ENCODE measurements at places on chromosomes 3 and 15. TPM values are rescaled to one million over a fixed set of nuclear protein-coding genes. Genes with fewer than 3 reads are reported as not detected.

Gene STRA6
- 0.16 TPM for total RNA-seq

Gene BUB1B
- 5.0 TPM for total RNA-seq

Gene OR5H6
- total RNA-seq: not detected

Gene BNIP2
- total RNA-seq: 90.5 TPM

Gene MORC1
- not detected for total RNA-seq

Gene SPG11
- 96.3 TPM for total RNA-seq

Gene MAP2K1
- 57.7 TPM for total RNA-seq

DNA sequence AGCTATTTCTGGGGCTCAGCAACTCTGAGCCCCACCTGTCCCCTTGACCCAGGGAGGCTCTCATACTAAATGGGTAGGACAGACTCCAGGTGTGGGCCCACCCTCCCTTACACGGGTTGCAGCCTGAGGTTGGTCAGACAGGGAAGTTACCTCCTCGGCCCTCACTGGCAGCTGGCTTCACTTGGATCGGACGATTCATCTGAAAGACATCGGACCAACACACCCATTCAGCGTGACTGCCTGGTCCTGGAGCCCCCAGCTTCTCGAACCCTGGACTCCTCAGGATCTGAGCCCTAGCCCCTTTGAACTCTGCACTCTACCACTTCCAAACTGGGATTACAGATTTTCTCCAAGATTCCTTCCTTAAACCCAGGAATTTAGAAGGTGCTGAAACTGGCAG lies 15.4 kb downstream of the CELF6 start:
- no peak for DNase-seq

GRCh38 chr15:69610277-69610676 lies 157.7 kb downstream of the RPLP1 start:
- no peak for DNase-seq

DNA sequence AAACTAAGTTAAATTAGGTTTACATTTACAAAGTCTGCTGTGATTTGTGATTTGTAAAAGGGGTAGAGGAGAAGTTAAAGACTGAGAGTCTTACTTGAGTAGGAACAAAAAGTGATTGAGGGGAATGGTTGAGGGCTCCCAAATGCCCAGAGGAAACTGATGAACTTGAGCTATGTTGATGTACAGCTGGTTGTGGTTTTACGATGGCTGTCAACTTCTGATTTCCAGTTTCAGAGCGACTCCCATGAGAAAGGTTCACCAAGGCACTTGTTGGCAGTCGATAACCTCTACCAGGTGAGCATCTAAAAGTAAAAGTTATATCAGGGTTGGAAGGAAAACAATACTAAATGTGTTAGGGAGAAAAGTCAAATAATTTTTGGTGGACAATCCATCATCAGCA lies 91.0 kb downstream of the XRN1 start:
- DNase-seq: no peak

DNA sequence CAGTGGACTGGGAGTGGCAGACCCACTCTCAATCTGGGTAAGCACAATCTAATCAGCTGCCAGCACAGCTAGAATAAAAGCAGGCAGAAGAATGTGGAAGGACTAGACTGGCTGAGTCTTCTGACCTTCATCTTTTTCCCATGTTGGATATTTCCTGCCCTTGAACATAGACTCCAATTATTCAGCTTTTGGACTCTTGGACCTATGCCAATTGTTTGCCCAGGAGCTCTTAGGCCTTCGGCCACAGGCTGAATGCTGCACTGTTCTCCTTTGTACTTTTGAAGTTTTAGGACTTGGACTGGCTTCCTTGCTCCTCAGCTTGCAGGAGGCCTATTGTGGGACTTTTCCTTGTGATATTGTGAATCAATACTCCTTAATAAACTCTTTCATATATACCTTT lies 477.7 kb upstream of the ZNF385D start:
- DNase-seq: no peak

GRCh38 chr15:80404057-80404760 lies at the start of gene ARNT2:
Gene ARNT2 (plus strand): TSS chr15:80404382. CDS start chr15:80404516, 134 bp downstream.
- peak; percentile 80 for DNase-seq

- DNase-seq: no peak
Measured at GRCh38 chr3:174440253-174440701, 418.9 kb upstream of the NAALADL2 start.

GRCh38 chr3:45258317-45258716 lies 32.2 kb upstream of the TMEM158 start:
- no peak for DNase-seq

- no peak for DNase-seq
Measured at GRCh38 chr15:95864467-95864886, 466.0 kb upstream of the NR2F2 start.

DNA sequence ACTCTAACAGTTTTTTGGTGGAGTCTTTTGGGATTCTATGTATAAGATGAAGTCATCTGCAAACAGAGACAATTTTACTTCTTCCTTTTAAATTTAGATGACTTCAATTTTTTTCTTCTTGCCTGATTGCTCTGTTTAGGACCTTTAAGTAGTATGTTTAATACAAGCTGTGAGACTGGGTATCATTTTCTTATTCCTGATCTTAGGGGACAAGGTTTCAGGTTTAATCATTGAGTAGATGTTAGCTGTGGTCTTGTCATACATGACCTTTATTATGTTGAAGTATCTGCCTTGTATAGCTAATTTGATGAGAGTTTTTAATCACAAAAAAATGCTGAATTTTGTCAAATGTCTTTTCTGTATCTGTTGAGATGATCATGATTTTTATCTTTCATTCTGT lies 20.6 kb downstream of the GRM2 start:
- no peak for DNase-seq

- DNase-seq: no peak
Measured at GRCh38 chr3:4448187-4448586, 18.9 kb downstream of the SUMF1 start.

- peak; percentile 48 for DNase-seq
Measured at GRCh38 chr15:96351761-96352603, 21.5 kb downstream of the NR2F2 start.

GRCh38 chr3:33886015-33886414 lies 87.6 kb downstream of the PDCD6IP start:
- DNase-seq: no peak

GRCh38 chr15:78093242-78094020 lies 1.1 kb downstream of the SH2D7 start:
- DNase-seq: peak; percentile 28

DNA sequence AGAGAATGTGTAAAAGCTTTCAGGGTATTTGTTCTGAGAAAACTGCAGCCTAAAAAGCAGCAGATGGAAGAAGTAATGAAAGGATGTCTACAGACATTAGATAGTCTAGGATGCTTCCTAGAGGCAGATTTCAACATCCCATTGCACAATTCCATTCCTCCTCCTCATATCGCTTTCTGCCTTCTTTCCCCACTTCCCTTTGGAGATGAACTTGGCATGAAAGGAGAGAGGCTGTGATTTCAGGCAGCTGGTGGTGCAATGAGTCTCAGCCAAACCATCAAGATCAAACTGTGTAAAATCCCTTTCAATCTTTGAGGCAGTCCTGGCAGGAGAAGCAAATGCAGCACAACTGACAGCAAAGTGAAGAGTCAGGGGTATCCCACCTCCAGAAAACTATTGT lies 438.7 kb upstream of the KCNMB2 start:
- DNase-seq: no peak

GRCh38 chr3:171260899-171261298 lies 199.3 kb downstream of the TNIK start:
- DNase-seq: no peak

- DNase-seq: no peak
Measured at GRCh38 chr3:178189854-178190253, 346.4 kb upstream of the KCNMB2 start.

- DNase-seq: no peak
Measured at GRCh38 chr3:11236588-11237461, 35.4 kb upstream of the ATG7 start.

DNA sequence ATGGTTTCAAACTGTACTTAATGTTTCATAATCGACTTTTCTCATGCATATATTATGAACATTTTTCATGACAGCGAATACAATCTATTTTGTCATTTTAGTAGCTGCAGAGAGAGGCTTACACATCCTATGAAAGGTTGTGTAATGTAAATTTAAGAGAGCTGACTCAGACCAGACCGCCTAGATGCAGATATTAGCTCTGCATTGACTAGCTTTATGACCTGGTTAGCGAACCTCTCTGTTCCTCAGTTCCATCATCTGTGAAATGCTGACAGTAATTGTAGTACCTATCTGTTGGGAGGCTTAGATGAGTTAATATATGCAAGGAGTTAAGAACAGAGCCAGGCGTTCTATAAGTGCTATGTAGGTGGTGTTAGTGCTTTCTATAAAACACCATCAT lies 116.2 kb upstream of the RASGRP1 start:
- no peak for DNase-seq

DNA sequence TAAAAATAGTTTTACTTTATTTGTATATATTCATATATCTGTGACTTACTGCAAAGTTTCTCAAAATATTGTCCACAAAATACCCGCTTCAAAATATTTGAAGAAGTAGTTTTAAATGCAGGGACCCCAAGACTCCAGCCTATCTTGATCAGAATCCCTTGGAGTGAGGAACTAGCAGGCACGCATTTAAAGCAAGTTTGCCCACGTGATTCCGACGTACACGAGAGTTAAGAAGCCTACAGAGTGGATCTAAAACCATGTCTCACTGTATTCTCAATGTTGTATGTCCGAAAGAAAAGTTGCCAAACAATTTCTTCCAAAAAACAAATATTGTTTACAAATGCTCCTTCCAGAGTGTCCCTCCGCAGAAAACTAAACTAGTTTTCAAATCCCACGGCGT lies 1.7 kb downstream of the GABRB3 start:
- no peak for DNase-seq

GRCh38 chr15:94411846-94412245 lies 180.5 kb downstream of the MCTP2 start:
- DNase-seq: no peak

DNA sequence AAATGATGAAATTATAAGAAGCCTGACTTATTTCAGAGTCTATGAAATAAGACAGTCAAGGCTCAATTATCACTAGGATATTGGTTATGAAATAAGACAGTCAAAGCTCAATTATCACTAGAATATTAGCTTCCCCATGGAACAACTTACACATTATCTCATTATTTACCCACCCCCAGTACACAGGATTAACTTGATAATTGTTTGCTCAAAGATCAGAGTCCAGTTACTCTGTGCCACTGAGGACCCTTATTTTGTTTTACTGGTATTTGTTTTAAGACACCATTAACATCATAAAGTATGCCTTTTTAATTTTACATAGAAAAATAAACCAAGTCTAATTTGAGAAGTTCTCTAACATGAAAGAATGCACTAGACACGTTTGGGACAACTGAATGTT lies 225.4 kb downstream of the SI start:
- DNase-seq: no peak

DNA sequence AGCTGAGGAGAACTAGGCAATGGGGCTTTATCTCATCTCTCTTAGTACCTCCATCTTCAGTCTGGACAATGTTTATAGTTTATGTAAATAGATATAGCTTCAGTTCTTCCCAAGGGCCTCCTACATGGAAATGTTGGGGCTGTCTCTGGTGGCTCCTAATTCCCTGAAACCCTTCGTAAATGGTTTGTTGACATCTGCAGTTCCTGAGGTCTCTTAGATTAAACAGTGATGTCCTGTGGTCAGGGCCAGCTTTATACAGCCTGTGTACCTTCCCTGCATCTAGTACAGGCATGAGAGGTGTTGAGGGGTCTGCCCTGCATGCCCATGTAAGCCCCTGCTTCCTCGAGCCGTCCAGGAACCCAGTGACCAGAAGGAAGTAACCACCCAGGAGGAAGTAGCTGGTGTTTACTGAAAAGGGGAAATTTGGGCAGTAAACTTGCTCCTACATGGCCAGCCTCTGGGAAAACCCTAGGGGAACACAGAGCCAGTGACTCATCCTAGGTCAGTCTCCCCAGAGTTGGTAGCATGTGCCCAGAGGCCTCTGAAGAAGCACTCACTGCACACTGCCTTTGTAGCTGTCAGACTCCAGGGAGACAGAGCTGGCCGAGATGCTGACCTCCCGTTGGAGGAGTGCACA lies 4.7 kb upstream of the TBC1D2B start:
- peak; percentile 76 for DNase-seq

DNA sequence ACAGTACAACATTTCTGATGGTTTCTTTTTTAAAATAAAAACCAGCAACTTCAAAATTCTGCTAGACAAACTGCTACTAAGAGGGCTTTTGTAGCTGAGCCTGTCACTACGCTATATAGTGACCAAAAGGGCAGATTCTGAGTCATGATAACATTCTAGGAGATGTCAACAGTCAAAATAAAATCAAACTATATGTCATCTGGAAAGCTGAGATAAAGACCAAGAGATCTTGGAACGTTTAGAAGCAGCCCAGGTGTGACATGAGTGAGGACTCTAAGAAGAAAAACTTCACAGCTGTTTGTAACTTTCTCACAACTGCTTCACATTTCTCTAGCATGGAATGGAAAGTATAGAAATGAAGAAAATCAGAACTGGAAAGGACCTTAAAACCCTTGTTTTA lies 84.6 kb downstream of the FILIP1L start:
- no peak for DNase-seq

- DNase-seq: peak; percentile 81
Measured at GRCh38 chr3:57164657-57165573, at the start of gene IL17RD. Gene IL17RD (minus strand): TSS chr3:57165353. CDS start chr3:57165286, 67 bp downstream.

GRCh38 chr15:31463521-31464102 lies 137.0 kb downstream of the KLF13 start:
- DNase-seq: no peak

GRCh38 chr3:3127432-3128010 lies 781 bp downstream of the TRNT1 start:
- no peak for DNase-seq

- DNase-seq: no peak
Measured at GRCh38 chr3:123028233-123028828, 768 bp upstream of the SEMA5B start.

DNA sequence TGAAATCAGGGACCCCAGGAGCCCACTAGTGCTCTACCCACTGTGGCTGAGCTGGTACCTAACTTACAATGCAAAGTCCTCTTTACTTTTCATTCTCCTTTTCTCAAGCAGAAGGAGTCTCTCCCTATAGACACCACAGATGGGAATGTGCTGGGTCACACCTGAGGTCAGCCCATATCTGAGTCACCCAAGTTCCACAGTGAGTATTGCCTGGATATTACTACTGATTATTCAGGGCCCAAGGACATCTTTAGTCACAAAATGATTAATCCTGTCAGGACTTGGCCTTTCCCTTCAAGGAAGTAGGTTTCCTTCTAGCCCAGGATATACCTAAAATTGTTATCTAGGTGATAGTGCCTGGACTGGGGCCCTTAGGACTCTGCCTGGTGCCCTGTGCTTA lies 1305.2 kb downstream of the SI start:
- DNase-seq: no peak

GRCh38 chr3:76532158-76532822 lies 507.6 kb upstream of the ROBO2 start:
- no peak for DNase-seq

GRCh38 chr3:113262304-113262665 lies 50.9 kb downstream of the BOC start:
- DNase-seq: no peak

DNA sequence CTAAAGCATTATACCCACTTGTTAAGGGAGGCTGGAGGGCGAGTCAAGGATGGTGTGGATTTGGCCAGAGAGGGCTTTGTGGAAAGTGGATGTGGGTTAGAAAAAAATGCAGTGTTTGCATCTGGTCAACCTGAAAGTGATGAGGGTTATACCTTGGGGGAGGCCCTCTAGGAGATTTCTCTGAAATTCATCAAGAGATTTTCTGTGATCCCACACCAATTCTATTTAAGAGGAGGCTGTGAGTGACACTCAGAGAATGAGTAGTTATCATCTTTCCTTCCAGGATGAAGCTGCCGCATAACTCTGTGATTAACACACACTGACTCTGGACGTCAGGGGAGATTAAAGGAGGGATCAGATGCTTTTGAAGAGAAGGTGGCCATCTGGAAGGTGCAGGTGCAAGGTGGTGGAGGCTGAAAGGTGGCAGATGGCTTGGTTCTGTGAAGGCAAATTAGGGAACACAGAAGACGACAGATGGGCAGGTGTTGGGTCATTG lies 54.8 kb downstream of the ANAPC13 start:
- no peak for DNase-seq
